ENCODE measurements at places on chromosomes 16 and 17.

- no peak for DNase-seq
Observed at GRCh38 chr16:78996790-78997189, 603.7 kb downstream of the MAF start.

DNA sequence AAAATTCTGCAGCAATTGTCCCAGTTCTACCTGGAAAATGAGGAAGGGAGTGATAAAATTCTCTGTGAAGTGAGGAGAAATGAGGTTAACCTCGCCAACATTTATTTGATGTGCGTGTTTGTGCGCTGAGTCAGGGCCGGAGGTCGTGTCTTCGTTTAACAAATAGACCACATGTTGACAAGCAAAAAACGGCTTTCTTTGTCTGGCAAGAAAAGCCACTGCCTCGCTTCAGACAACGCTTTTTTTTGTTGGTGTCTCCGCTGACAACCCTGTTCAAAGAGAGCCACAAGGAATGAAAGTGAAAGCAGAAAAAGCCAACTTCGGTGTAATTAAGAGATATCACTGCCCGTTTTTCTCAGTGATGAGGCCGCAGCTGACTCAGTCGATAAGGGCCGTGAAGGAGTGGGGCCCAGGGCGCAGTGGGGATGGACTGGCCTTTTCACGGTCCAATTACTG lies 510.6 kb downstream of the CDH13 start:
- no peak for DNase-seq

DNA sequence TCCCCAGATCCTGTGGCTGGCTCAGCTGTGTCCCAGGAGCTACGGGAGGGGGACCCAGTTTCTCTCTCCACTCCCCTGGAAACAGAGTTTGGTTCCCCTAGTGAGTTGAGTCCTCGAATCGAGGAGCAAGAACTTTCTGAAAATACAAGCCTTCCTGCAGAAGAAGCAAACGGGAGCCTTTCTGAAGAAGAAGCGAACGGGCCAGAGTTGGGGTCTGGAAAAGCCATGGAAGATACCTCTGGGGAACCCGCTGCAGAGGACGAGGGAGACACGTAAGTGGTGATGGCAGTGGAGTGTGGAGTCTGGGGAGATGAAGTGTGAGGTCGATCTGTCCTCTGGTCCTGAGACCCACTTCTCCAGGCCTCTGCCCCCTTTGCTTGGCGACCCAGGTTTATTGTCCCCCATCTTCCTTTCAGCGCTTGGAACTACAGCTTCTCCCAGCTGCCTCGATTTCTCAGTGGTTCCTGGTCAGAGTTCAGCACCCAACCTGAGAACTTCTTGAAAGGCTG lies 585 bp downstream of the WRAP53 start:
- no peak for DNase-seq

DNA sequence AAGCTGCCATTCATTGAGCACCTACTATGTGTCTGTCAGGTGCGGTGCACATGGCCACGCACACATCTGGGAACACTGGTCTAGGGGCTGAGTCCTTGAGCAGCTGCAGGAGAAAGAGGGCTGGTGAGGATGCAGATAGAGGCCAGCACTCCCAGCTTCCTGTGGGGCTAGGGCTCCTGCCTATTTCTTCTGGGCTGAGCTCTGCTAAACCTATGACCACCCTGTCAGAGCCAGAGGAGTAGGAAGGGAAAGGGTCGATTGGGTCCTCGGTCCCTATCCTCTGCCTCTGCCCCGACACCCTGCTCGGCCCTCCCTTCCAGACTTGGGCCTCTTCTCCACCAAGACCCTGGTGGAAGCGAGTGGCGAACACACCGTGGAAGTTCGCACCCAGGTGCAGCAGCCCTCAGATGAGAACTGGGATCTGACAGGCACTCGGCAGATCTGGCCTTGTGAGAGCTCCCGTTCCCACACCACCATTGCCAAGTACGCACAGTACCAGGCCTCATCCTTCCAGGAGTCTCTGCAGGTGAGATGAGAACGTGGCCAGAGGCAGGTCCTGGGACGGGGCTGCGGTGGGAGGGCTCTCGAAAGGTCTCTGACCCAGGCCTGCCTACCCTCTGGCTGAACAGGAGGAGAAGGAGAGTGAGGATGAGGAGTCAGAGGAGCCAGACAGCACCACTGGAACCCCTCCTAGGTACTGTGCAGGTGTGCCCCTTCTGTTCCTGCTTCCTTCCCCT lies 4.0 kb upstream of the TMEM88 start:
- DNase-seq: no peak

DNA sequence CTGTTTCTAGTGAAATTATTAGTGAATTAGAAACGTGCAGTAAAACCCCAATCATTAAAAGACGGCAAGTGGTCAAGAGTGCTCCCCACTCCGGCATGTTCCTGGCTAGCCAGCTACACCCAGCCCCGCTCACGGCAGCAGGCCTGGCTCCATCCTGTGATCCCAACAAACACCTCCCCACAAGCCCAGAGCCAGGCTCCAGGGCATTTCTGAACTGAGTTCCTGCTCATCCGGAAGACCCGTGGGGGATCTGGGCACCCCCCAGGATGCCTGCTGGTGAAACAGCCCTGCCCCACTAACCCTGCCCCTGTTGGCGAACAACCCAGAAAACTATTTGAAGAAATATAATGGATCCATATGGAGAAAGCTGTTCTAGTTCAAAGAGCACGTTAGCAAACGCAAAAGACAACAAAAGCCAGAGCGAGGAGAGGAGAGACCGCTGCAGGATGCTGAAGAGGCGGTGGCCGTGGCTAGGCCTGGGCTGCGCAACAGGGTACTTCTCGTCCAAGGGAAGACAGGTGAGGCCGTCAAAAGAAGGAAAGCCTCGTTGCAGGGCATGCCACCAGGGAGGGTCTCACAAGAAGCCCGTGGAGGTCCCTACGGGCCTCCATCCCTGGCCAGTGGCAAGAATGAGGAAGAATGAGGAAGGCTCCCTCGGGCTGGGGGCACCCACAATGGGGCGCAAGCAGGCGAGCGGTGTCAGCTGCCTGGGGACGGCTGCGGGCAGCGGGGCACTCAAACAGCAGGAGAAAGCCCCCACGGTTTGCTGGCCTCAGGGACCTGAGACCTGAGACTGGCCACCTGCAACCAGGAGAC lies 19.2 kb downstream of the SLC16A3 start:
- DNase-seq: no peak

- DNase-seq: no peak
Observed at GRCh38 chr17:79007504-79008381, 1.8 kb downstream of the CANT1 start.

DNA sequence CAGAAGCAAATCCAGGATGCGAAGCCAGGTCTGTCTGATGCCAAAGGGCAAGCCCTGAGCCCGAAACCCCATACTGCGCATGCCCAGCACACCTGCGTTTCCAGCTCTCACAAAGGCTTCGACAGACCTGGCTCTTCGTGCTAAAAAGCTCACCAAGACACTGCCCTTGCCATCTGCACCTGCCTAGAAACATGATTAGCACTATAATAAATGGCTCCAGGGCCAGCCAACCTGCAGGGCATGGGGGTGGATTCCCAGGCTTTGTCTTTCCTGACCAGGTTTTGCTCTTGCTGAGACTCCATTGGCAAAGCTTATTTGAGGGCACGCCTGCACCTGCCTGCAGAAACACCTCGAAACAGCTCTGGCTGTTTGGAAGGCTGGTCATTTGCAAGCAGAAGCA lies 14.4 kb upstream of the PLD6 start:
- DNase-seq: no peak

GRCh38 chr16:11605891-11606290 lies 19.2 kb upstream of the LITAF start:
- no peak for DNase-seq

DNA sequence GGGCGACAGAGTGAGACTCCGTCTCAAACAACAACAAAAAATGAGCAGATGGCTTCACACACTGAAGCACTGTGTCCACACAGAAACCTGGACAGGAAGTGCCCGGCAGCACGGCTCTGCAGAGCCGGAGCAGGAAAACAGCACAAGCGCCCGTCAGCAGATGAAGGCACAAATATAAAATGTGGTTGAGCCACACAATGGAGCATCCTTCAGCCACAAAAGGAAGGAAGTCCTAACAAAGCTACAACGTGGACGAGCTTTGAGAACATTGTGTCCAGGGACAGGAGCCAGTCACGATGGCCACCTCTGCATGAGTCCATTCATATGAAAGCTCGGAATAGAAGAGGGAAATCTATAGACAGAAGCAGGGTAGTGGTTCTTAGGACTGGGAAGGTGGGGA lies 15.7 kb downstream of the RHBDF2 start:
- DNase-seq: no peak

DNA sequence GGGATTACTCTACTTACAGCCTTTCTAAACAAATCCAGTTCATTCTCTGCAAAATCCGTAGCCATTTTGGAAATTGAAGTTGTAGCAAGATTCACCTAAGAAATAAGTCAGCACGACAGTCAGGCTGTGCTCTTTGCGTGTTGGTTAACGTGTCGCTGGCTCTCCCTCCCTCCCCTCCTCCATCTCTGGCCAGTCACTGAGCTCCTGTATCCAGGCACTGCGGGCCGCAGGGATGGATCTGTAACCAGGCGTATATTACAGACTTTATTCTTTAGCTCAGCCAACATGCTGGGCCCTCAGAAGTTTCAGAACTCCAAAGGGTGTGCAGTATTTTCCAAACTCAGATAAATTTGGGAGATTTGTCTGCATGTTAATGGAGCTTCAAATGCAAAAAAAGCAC lies 30.8 kb downstream of the KDM8 start:
- no peak for DNase-seq

DNA sequence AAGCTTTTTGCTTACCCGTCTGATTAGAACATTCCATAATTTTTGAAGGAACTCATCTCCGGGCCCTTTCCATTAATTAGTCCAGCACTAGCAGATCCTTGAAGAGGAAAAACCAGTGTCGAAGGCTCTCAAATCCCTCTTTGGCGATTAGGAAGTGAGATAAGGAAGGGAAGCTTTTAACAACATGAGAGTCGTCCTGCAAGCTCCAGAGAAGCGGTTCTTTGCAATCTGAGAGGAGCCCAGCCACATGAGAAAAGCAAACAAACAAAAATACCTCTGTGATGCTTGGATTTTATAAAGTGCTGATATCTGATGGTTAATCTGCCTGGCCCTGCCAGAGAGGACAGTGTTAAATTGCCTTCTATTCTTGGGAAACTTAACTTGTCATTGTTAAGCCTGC lies 339.8 kb upstream of the SALL1 start:
- DNase-seq: no peak

DNA sequence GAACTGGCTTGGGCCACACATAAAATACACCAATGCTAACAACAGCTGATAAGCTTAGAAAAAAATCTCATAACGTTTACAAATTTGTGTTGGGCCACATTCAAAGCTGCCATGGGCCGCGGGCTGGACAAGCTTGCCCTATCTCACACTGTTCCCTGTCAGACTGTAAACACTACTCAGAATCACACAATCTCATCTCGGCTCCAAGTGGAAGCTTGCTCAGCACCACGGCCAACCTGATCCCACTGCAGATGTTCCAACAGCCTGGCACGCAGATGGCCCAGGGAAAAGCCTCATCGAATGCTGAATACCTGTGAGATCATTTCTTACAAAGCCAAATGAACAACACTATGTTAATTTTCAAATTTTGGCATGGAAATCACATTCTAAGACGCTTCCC lies 125.8 kb downstream of the ANKRD11 start:
- no peak for DNase-seq

DNA sequence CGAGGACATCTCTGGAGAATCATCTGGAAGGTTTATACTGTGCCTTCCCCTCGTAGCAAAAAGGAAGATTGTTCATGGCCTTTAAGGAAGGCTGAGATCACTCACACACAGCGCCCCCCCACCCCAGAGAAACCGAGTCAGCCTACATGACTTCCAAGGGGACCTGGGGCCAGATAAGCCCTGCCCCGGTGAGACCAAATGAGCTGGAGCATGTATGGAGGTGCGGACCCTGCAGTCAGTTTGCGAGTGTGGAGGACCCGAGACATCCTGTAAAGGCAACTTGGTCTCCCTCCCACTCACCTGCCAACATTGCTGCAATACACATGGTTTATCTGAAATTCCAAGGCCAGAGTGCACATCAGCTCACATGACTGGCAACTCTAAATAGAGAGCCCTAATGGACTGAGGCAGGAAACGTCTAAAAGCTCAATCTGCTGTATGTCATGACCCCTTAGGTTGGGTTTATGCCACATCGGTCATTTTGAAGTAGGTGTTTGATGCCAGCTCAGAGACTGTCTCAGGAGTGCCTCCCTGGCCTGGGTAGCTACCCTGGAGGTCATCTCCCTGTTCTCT lies 233.6 kb downstream of the CPPED1 start:
- no peak for DNase-seq

DNA sequence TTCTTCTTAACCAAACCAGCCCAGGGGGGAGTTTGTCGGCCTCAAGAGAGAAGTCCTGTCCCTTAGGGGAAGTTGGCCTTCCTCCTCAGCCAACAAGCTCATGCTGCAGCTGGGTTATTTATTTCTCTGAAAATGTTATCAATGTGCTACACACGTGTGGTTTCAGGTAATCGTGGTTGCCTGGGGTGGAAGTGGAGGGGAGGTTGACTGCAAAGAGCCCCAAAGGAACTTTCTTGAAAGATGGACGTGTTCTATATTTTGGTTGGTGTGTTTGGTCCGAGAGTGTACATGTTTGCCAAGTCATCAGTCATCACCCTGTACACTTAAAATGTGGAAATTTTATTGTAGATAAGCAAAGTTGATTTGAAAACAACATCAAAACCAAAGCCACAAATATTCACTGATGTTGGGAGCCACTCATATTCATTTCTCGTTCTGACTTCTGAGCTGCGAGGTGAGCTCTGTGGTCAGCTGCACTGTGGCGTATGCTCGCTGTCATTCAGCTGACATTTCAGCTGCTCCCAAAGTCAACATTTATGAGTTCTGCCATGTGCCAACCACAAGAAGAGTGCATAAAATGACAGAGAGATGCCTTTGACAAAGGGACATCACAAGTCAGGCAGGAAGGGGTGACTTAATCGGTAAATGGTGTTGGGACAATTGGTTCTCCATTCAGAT lies 26.5 kb upstream of the ADGRG1 start:
- DNase-seq: no peak

GRCh38 chr16:13093661-13094060 lies 192.3 kb downstream of the SHISA9 start:
- no peak for DNase-seq

DNA sequence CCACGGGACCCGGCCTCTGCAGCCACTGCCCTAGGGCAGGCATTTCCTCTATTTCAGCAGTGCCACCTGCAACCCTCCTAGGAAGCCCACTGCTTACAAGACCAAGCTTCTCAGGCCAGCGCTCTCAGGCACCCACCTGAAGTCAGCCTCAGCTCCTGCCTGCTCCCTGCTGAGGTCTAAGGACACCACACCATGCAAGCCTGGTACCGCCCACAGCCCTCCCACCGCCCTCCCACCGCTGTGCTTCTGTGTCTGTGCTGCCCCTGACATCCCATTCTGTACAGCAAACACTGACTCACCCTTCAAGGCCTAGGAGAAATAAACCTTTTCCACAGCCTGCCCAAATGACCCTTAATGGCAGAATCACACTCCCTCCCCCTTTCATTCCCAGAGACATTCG lies 6.3 kb downstream of the CLUH start:
- DNase-seq: no peak

DNA sequence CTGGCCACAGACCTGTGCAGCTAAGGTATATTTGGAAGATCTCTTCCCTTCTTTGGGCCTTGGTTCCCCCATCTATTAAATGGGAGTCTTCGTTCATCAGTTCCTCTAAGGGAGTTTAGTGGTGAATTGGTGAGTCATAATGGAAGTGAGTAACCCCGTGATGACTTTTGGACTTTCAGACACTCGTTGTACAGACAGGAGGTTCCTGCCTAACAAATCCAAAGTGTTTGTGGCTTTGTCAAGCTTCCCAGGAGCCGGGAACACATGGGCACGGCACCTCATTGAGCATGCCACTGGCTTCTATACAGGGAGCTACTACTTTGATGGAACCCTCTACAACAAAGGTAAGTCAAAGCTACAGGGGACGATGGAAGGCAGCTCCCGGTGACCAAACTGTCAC lies 40.4 kb downstream of the WSCD1 start:
- DNase-seq: no peak

Measured in activated T-helper 1 cell treated with Interleukin-2 at 50 U/mL for 16 hours (primary cell).